ENCODE measurements at places on chromosomes 11 and 22.

DNA sequence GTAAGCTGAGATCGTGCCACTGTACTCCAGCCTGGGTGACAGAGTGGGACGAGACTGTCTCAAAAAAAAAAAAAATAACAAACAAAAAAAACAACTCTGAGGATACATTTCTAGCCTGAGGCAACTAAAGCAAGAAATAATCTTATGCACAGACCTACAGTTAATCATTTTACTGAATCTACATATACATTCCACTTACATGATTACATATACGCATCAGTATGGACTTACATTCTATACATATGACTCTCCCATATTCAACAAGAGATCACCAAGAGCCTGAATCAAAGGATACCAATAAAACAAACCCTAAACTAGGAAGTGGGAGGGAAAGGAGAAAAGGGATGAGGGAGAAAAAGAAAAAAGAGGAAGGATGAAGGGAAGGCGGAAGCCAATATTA is 1.1 kb downstream of the ALG8 start:
- peak overlapping the region; percentile 90 for H3K27ac ChIP-seq
- H3K4me3 ChIP-seq = peak overlapping the region; percentile 93
- H3K36me3 ChIP-seq = peaks cover 6% of the 10 kb centered on the region
- no peaks in the 10 kb centered on the region for H3K27me3 ChIP-seq

- H3K27me3 ChIP-seq = no peaks in the 10 kb centered on the region
- no peak overlapping the region for H3K4me3 ChIP-seq
- DNase-seq = no peak
- H3K36me3 ChIP-seq = no peaks in the 10 kb centered on the region
- no peak overlapping the region for H3K27ac ChIP-seq
These were observed 515.8 kb downstream of the NTM start for GRCh38 chr11:131886201-131886600.

DNA sequence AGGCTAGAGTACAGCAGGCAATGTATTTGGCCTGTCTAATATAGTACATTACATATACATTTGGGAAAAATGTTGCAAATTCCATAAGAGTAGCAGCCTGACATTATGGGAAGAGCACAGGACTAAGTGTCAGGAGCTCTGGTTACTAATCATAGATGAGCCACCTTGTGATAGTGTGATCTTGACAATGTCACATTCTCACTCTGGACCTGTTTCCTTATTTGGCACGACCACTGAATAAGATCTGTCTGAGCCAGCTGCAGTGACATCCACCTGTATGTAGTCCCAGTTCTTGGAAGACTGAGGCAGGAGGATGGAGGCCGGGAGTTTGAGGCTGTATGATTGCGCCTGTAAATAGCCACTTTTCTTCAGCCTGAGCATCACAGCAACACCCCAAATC is 5.7 kb upstream of the LIN7C start:
- H3K36me3 ChIP-seq = peaks cover 4% of the 10 kb centered on the region
- no peaks in the 10 kb centered on the region for H3K27me3 ChIP-seq
- peaks cover 7% of the 10 kb centered on the region for H3K4me1 ChIP-seq
- no peak overlapping the region for H3K27ac ChIP-seq
- no peak overlapping the region for H3K4me3 ChIP-seq

DNA sequence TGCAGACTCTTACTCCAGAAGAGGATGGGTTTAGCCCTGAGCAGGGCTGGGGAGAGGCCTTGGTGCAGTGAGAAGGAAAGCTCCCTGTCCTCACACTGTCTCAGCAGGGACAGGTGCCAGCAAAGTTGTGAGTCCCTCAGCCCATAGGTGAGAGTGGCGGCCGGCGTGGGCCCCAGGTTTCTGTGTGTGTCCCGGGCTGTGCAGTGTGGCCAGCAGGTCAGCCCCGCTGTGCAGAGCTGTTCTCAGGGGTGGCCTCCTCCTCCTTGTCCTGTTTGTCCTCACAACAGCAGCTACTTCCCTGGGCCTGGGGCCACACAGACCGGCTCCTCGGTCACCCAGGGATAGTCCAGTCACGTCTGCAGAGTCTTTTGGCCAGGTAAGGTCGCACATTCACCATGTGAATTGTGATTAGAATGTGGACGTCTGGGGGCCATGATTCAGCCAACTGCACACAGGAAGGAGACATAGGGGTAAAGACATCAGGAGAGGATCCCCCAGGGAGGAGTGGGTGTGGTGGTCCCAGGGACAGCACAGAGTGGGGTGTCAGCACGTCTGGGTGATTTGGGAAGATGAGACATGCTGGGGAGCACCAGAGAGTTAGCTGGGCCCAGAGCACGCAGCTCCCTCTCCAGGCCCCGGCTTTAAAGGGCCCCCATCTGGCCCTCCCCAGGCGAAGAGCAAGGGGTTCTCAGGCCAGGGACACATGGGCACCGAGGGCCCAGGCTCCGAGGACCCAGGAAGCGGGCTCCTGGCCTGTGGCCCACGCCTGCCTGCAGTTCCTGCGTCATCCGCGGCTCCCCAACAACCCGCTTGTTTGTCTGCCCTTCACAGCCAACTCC is 81.6 kb downstream of the MYEOV start:
- H3K27me3 ChIP-seq = peaks cover 5% of the 10 kb centered on the region
- no peak overlapping the region for H3K27ac ChIP-seq
- DNase-seq = no peak

DNA sequence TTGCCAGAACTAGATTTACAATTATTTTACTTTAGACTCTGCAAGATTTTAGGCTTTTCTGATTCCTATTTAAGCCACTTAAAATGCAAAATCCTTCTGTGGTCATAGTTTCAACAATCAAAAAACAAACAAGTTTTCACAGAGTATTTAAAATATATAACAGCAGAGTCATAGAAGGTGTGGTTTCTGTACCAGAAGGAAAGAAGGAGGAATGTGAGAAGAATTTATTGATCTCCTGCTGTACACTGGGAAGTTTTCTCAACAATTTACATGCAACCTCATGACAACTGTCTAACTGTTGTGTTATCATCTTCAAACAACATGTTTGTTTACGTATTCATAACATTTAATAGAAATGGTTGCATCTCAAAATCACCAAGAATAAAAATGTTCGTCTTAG is 102.3 kb upstream of the CEP126 start:
- no peaks in the 10 kb centered on the region for H3K4me1 ChIP-seq
- H3K27ac ChIP-seq = no peak overlapping the region
- no peak for DNase-seq
- no peaks in the 10 kb centered on the region for H3K27me3 ChIP-seq
- H3K36me3 ChIP-seq = no peaks in the 10 kb centered on the region
- H3K4me3 ChIP-seq = no peak overlapping the region

DNA sequence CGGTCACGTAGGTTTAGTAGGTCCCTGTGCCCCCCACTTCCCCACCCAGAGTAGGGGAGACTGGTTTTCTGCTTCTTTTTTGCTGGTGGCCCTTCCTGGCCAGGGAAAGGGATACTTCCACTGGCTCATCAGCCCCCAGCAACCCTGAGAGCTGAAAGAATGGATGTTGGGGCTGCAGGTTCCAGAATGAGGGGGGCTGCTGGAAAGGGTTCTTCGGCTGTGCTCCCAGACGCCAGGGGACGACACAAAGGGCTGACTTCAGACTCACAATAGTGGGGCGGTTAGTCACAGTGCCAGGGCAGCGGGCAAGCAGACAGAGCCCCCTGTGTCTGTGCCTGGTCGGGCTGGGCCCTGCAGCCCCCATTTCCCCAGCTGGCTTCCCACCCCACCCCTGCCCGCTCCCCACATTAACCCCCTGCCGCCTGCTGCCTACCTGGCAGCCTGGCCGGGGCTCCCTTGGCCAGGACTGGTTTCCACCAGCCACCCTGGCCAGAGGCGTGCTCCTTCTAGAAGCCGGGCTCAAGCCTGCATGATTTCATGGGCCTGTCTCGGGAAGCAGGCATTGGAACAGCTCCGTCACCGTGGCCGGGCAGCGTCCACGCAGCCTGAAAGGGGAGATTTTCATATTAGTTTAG is 79.1 kb upstream of the WNT7B start:
- peaks cover 2% of the 10 kb centered on the region for H3K36me3 ChIP-seq
- H3K4me1 ChIP-seq = peaks cover 28% of the 10 kb centered on the region
- no peak for DNase-seq
- peak overlapping the region; percentile 8 for H3K4me3 ChIP-seq
- peak overlapping the region; percentile 85 for H3K27ac ChIP-seq

DNA sequence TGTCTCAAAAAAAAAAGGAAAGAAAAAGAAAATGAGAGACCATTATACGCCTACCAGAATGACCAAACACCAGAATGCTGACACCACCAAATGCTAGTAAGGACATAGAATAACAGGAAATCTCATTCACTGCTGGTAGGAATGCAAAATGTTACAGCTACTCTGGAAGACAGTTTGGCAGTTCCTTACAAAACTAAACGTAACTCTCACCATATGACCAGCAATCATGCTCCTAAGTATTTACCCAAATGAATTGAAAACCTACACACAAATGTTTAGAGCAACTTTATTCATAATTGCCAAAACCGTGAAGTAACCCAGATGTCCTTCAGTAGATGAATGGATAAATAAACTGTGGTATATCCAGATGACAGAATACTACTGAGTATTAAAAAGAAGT is 7.2 kb downstream of the CHKA start:
- no peaks in the 10 kb centered on the region for H3K27me3 ChIP-seq
- H3K27ac ChIP-seq = no peak overlapping the region
- no peak for DNase-seq
- peaks cover 14% of the 10 kb centered on the region for H3K4me1 ChIP-seq

- H3K27me3 ChIP-seq = peaks cover 10% of the 10 kb centered on the region
- peaks cover 1% of the 10 kb centered on the region for H3K36me3 ChIP-seq
- no peak for DNase-seq
These were observed 59.3 kb upstream of the IZUMO1R start for GRCh38 chr11:94245121-94245520.

- H3K4me1 ChIP-seq = peaks cover 50% of the 10 kb centered on the region
- peak; percentile 99 for DNase-seq
- peak overlapping the region; percentile 94 for H3K4me3 ChIP-seq
- H3K27ac ChIP-seq = peak overlapping the region; percentile 100
- H3K27me3 ChIP-seq = no peaks in the 10 kb centered on the region
These were observed 389 bp upstream of the HSPA8 start for GRCh38 chr11:123062158-123062891.

GRCh38 chr11:80388130-80388529 is 947.3 kb upstream of the TENM4 start:
- no peaks in the 10 kb centered on the region for H3K4me1 ChIP-seq
- no peak overlapping the region for H3K27ac ChIP-seq
- H3K27me3 ChIP-seq = no peaks in the 10 kb centered on the region
- H3K36me3 ChIP-seq = no peaks in the 10 kb centered on the region
- H3K4me3 ChIP-seq = no peak overlapping the region

- H3K27ac ChIP-seq = no peak overlapping the region
- H3K27me3 ChIP-seq = no peaks in the 10 kb centered on the region
- H3K36me3 ChIP-seq = no peaks in the 10 kb centered on the region
- DNase-seq = no peak
These were observed 137.8 kb downstream of the C11orf58 start for GRCh38 chr11:16876053-16876752.

DNA sequence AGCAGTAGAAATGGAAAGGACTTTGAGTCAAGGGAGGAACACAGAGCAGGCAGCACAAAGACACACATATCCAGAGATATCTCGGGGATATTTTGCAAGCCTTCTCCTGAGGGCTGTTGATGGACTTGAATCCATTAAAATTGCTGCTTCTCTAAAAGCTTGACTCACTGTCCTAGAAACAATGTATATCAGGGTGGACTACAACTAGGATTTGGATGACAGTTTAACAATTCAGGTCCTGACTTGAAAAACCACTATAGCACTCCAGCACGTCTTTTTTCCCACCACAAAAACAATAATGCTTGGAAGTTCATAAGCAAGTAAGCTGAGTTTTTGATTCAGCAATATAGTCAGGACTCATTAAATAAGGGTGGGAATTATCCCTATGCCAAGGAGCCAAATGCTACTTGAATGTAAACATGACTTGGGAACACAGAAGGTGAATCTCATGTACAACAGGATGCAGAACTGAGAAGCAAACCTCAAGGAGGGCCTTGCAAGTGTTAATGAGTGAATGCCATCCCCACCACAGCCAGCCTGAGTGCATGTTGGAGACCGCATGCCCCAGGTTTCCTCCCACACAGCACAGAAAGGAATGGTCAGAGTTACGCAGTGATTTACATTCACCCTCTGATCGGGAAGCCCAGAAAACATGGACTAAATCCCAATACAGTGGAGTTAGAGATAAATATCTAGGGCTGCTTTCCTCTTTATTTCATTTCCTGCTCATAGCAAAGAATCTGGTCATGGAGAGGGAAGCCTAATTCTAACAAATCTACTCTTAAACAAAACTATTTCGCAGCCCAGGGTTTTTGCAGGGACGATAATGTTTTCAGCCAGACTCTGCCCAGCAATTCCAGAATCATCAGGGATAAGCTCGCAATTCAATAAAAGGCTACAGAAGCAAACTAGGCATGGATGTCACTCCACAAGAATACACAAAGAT is 98.4 kb upstream of the OR9G4 start:
- no peak overlapping the region for H3K27ac ChIP-seq
- DNase-seq = no peak
- no peaks in the 10 kb centered on the region for H3K4me1 ChIP-seq
- H3K4me3 ChIP-seq = no peak overlapping the region
- no peaks in the 10 kb centered on the region for H3K27me3 ChIP-seq

DNA sequence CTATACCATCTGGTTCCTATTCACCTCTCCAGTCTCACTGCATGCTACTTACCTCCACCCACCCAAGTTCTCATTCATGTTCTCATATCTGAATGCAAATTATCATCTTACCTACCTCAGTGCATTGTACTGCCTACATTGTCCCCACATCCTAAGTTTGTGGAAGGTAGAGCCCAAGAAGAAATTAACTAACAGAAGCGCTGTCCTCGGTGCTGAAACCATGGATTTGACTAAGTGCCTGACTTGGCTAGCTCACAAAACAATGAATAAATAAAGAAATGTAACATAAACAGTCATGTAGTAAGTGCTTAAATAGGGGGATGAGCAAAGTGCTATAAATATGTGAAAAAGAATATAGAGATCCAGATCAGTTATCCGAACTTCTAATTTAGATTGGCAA is 63.2 kb downstream of the GRIA4 start:
- H3K4me1 ChIP-seq = no peaks in the 10 kb centered on the region
- no peaks in the 10 kb centered on the region for H3K27me3 ChIP-seq
- no peak overlapping the region for H3K27ac ChIP-seq

Measured in memory B cell (primary cell).